ENCODE measurements at places on chromosomes 1 and 21.

DNA sequence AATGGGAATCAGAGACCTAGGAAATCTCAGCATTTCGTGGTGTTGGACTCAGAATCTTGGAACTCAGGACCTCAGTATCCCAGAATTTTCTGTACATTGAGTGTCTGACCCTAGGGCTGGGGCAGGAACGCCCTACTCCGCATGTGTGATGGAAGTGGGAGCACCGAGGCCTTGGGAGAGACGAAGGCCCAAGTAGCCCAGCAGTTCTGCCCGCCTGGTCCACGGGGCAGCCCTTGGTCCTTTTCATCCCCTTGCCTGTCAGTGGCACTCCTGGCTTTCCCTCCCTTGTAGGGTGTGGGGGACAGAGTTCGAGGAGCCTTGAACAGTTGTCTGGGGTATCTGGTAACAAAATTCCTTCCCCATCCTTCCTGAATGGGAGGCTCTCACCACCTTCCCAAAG is 10.2 kb downstream of the A3GALT2 start:
- DNase-seq = no peak

- DNase-seq = no peak
Observed at GRCh38 chr1:43039228-43040055, 80.8 kb upstream of the SLC2A1 start.

GRCh38 chr1:174654560-174654959 is 206.8 kb downstream of the GPR52 start:
- no peak for DNase-seq

- DNase-seq = no peak
Observed at GRCh38 chr1:246510147-246511030, 3.3 kb upstream of the SMYD3 start.

DNA sequence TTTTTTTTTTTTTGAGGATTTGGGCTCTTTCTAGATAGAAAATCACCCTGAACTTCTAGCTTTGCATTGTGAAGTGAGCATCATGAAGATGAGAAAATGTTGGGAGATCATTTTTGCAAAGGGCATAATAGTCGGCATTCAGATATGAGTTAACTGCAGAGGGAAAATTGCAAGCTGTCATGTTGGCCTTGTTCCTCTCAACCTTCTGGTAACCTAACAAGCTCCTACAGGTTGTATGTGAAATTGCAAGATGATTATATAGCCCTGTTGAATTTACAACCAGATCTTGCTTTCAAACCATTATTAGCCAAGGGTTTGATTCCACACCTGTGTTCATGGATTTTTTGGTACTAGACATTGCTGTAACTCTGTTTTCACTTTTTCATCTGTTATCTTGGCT is 2.2 kb downstream of the ELOA start:
- no peak for DNase-seq

- no peak for DNase-seq
Observed at GRCh38 chr1:19058476-19058797, 102.0 kb upstream of the IFFO2 start.

GRCh38 chr1:230216896-230217295 is 149.9 kb downstream of the GALNT2 start:
- DNase-seq = no peak

GRCh38 chr1:33971913-33972312 is 108.0 kb downstream of the HMGB4 start:
- no peak for DNase-seq

GRCh38 chr1:224770336-224770693 is 154.2 kb downstream of the CNIH3 start:
- DNase-seq = no peak

Data from stimulated activated CD8-positive, alpha-beta memory T cell treated with anti-CD3 and anti-CD28 coated beads, Interleukin-7, amount 100 ng/mL, for 48 hours (primary cell).